ENCODE measurements at places on chromosomes 12 and 14.

- DNase-seq, result no peak
Observed at GRCh38 chr12:52164624-52165023, 27.2 kb downstream of the KRT80 start.

DNA sequence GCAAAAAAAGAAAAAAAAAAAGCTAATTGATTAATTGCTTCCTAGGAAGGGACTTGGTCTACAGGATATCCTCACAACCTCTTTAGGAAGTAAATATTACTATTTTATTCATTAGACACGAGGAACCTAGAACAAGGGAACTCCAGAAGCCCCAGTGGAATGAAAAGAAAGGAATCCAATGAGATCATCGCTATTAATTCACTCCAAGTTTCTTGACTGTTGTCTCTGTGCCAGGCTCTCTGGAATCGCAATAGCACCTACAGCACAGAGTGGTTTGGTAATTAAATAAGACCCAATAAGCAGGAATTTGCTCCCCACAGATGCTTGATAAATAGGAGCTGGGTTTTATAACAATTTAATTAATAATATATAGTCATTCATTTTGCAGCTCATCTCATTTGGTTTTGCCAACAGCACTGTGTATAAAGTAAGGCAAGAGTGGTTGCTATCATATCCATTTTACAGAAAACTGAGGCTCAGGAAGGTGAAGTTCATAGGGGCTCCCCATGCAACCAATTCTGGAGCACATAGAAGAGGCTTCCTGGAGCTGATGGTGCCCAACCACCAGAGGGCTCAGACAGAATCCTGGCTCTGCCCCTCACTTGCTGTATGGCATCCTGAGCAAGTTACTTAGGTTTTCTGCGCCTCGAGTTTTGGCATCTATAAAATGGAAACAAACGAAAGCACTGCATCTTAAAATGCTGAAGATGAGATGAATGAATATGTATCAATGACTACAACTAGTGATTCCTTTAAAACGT is 420.2 kb downstream of the MED13L start:
- DNase-seq, result no peak

DNA sequence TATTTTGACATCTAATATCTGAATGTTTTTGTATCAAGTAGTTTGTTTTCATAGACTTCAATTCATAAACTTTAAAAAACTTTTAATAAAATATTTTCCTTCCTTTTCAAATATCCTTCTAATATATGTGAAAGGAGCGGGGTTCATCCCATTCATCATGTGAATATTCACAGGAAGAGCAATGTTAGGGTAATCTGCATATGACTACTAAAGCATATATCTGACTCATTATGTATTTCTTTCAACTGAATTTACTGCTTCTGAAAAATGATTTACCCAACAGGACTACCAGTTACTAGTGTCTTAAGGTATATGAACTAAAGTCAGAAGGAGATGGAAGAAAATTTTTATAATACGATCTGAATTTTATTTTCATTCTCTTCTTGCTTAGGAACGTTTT is 30.5 kb downstream of the DHRS7 start:
- DNase-seq, result no peak

DNA sequence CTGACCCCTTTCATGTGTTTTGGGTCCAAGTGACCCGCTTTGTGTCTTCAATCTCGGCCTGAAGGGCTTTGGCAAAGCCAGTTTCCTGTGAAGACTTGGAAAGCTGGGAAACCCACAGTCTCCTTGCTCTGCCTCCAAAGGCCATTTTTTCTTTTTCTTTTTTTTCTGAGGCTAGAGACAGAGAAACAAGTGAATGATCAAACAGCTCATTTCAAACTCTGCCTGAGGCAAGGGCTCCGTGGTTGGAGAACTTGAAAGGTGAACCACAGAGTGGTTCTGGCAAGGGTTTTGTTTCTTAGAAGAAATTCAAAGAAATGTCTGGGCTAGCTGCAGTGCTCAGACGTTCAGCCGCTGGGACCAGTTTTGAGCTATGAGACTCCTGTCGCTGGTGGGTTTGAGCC is 62.7 kb downstream of the ERH start:
- no peak for DNase-seq

DNA sequence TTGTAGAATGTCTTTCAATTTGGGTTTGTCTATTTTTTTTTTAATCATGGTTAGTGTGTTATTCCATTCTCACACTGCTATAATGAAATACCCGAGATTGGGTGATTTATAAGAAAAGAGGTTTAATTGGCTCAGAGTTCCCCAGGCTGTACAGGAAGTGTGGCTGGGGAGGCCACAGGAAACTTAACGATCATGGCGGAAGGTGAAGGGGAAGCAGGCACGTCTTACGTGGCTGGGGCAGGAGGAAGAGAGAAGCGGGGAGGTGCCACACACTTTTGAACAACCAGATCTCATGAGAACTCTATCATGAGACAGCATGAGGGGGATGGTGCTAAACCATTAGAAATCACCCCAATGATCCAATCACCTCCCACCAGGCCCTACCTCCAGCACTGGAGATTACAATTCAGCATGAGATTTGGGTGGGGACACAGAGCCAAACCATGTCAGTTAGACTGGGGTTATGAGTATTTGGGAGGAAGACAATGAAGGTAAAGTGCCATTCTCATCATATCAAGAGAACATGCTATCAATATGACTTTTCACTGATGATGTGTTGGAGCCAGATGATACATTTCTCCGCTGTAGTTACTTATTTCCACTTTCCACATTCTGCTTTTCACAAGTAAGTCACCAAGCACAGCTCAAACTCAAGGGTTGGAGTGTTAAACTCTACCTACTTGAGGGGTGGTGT is 45.8 kb downstream of the AP5M1 start:
- no peak for DNase-seq

GRCh38 chr14:76314521-76315034 is 61.4 kb upstream of the ESRRB start:
- no peak for DNase-seq

DNA sequence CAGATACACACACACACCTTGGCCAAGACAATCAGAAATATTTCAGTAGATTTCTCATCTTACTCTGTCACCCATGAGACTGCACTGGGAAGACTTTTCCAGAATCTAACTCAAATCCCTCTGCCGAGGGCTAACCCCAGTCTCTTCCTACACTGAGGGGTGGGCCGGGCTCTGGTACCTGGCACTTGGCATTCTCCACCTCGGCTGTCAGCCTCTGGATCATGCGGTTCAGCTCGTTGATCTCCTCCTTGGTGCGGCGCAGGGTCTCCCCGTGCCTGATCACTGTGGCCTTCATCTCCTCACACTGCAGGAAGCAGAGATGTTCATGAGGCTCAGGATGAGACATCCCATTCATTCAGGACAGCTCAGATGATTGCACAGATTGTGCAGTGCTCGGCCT is 4.9 kb downstream of the KRT83 start:
- DNase-seq, result no peak

DNA sequence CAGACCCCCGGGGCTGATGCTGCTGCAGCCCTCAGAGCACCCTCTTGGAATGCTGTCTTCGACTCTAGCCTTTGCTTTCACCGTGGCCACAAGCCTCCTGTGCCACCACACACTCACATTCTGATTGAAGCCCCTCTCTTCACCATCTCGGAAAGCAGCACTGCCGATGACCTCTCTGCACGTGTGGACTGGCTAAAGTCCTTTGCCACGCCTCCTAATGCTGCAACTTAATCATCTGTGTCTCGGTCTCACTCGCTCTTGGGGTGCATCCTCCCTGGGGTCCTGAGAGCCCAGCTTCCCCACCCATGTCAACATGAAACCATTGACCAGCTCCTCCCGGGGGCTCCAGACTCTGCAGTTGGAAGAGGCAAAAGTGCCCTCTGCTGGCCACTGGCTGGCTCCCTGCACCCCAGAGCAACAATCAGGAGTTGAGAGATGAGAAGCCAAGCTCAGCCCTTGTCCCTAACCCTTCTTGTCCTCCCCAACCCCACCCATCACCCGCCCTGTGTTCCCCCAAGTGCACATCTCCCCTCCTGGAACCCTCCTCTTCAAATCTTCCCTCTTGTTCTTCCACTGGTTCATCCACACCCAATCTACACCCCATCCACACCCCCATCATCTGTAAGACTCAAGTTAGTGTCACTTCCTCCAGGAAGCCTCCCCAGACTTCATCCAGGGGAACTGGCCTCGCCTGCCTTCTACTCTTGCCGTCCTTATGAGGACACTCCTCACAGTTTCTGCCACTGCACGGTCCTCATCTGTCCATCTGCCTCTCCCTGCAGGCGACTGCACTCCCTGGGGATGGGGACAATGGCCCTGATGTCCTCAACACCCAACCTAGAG is 23.6 kb upstream of the FAM181A start:
- DNase-seq, result no peak

DNA sequence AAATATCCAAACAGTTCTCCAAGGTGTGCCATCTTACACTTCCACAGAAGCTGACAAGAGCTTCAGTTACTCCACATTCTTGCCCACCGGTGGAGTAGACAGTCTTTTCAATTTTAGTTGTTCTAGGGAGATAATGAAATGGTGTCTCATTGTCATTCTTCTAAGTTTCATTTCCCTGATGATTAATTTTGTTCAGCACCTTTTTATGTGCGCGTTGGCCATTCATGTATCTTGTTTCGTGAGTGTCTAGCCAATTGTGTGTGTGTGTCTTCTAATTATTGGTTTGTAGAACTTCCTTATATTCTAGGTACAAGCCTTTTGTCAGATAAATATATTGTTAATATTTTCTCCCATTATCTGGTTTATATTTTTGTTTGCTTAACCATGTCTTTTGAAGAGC is 63.1 kb downstream of the GLT1D1 start:
- no peak for DNase-seq

DNA sequence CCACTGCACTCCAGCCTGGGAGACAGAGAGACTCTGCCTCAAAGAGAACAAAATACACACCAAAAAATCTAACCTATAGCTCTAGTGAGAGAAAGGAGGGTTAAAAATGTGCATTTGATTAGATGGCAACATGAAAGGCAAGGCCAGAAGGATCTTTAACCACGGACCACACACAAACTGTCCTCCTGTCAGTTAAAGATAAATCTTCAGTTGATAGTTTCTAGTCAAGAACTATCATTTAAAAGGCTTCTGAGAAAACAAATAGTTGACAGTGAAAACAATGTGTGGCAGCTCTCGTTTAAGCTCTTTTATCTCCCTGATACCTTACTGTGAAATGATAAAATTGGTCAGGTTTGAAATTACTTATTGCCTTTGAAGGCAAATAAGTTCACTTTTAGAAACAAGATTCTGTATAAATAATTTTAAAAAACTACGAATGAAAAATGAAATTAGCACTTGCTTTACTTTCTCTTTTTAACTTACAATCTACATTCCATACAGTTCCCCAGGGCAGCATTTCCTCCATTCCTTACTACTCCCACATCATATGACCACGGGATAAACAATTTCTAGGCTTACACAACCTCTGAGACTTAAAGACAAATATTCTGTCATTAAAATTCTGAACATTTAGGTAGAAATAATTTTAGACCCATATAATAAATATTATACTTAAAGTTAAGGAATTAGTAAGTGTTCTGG is 71.4 kb upstream of the GNPNAT1 start:
- no peak for DNase-seq

- DNase-seq, result peak; percentile 67
Observed at GRCh38 chr14:68736471-68736871, 56.4 kb downstream of the ZFP36L1 start.

Measured in hindlimb muscle (tissue), 1 donor.